ENCODE measurements at places on chromosomes 5 and 9.
A peak's percentile ranks its signal among the peaks of the same experiment; 100 is the strongest.

DNA sequence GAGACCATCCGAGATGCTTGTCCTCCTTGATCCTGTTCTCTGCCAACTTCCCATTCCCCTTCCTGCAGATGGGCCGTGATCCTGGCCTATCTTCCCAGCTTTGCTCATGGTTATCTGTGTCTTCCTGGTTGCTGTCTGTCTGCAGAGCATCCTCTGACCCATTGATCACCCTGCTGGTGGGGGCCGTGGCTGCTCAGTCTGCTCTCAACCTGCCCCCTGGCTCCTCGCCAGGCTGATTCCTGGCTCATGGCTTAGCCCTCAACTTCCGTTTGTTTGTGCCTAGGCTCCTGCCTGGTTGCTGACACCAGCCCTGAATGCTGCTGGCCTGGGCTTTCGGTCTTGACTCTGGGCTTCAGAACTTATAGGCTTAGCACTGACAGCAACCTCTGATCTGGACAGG is 67.1 kb upstream of the SMIM15 start:
- H3K27ac ChIP-seq: no peak overlapping the region
- no peak for DNase-seq

DNA sequence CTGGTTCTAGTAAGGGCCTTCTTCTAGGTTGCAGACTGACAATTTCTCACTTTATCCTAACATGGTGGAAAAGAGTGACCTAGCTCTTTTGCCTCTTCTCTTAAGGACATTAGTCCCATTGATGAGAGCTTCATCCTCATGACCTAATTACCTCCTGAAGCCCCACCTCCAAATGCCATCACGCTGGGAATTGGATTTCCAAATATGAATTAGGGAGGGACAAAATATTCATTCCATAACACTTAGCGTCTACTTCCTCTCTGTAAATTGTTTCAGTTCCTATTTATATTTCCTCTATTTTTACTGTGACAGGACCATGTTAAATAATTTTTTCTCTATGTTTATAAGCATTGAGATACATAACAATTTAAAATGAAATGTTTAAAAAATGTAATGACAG is 408.8 kb downstream of the CDH10 start:
- no peaks in the 10 kb centered on the region for H3K4me1 ChIP-seq
- no peak overlapping the region for H3K27ac ChIP-seq
- no peak for DNase-seq
- no peaks in the 10 kb centered on the region for H3K27me3 ChIP-seq
- no peaks in the 10 kb centered on the region for H3K36me3 ChIP-seq

DNA sequence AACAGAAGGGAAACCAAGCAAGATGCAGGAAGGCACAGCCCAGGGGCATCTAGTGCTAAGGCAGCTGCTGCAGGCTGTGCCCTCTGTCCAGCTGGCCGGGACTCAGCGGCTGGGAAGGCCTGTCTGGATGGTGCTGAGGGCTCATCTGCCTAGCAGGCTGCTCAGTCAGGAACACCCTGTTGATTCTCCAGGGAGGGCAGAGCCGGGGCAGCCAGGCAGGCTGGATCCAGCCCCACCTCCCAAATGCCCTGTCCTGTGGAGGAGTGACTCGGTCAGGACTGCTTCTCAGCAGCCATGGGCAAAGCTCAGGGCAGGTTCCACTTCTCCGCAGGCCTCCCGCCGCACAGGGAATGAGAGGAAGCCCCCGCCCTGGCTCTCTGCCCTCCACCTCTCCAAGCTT is 7.8 kb upstream of the LCN9 start:
- H3K4me3 ChIP-seq: no peak overlapping the region
- H3K36me3 ChIP-seq: no peaks in the 10 kb centered on the region
- H3K4me1 ChIP-seq: no peaks in the 10 kb centered on the region
- H3K27me3 ChIP-seq: no peaks in the 10 kb centered on the region
- no peak for DNase-seq
- no peak overlapping the region for H3K27ac ChIP-seq

DNA sequence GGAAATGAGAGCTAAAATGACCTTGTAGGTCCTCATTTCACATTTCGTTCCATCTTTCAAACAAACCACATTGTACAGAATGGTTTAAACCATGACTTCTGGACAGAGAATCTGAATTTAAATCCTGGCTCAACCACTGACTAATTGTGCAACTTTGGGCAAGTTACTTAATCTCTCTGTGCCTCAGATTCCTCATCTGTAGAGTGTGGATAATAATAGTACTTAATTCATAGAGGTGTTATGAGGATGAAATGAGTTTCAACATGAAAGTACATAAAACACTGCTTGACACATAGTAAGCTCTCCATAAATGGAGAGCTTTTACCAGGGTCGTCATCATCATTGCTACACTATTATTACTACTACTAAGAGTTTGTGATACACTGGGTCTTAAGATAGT is 46.3 kb upstream of the FOXE1 start:
- H3K27ac ChIP-seq: no peak overlapping the region
- no peaks in the 10 kb centered on the region for H3K4me1 ChIP-seq
- no peaks in the 10 kb centered on the region for H3K27me3 ChIP-seq
- no peak for DNase-seq

- no peak for DNase-seq
- H3K27me3 ChIP-seq: no peaks in the 10 kb centered on the region
- peaks cover 11% of the 10 kb centered on the region for H3K4me1 ChIP-seq
- H3K36me3 ChIP-seq: no peaks in the 10 kb centered on the region
- H3K4me3 ChIP-seq: no peak overlapping the region
Observed at GRCh38 chr5:124059200-124059599, 547.2 kb downstream of the CSNK1G3 start.

GRCh38 chr9:127090341-127090985 is 32.0 kb downstream of the ANGPTL2 start:
- no peak overlapping the region for H3K4me3 ChIP-seq
- peaks cover 22% of the 10 kb centered on the region for H3K27me3 ChIP-seq
- H3K4me1 ChIP-seq: no peaks in the 10 kb centered on the region
- no peak overlapping the region for H3K27ac ChIP-seq

DNA sequence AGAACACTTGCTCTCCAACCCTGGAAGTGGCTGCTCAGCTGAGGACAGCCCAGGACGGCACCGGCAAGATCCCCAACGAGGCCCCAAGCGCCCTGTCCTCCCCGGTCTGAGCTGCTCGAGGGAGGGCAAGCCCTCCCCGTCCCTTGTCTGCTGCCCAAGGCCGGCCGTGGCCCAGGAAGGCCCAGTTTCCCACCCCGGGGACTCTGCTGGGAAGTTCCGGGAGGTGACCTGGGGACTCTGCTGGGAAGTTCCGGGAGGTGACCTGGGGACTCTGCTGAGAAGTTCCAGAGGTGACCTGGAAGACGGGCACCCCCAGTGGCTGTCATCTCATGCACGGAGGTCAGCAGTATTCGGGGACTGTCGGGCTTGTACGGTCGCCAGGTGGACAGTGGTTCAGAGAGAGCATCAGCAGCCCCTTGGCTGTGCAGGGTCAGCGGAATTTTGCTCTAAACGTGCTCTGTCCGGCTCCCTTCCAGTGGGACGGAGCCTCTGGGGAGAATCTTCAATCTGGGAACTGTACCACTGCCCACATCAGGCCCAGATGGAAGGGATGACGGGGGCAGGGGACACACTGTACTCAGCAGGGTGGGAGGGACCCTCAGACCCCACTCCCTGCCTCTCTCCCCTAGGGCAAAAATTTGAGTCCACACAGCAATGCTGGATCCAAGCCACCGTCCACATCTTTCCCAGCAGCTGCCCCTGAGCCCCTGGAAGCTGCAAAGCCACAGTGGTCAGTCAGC is 7.2 kb downstream of the NACC2 start:
- no peak for DNase-seq
- no peaks in the 10 kb centered on the region for H3K36me3 ChIP-seq
- H3K27me3 ChIP-seq: peaks cover 10% of the 10 kb centered on the region
- H3K4me1 ChIP-seq: peaks cover 7% of the 10 kb centered on the region
- no peak overlapping the region for H3K4me3 ChIP-seq
- H3K27ac ChIP-seq: no peak overlapping the region

- no peaks in the 10 kb centered on the region for H3K4me1 ChIP-seq
- H3K27ac ChIP-seq: no peak overlapping the region
- no peak overlapping the region for H3K4me3 ChIP-seq
- DNase-seq: no peak
Observed at GRCh38 chr9:76490249-76490990, 31.4 kb downstream of the GCNT1 start.

GRCh38 chr9:84357275-84357674 is 16.7 kb upstream of the SLC28A3 start:
- H3K4me3 ChIP-seq: no peak overlapping the region
- no peaks in the 10 kb centered on the region for H3K4me1 ChIP-seq
- no peaks in the 10 kb centered on the region for H3K36me3 ChIP-seq

DNA sequence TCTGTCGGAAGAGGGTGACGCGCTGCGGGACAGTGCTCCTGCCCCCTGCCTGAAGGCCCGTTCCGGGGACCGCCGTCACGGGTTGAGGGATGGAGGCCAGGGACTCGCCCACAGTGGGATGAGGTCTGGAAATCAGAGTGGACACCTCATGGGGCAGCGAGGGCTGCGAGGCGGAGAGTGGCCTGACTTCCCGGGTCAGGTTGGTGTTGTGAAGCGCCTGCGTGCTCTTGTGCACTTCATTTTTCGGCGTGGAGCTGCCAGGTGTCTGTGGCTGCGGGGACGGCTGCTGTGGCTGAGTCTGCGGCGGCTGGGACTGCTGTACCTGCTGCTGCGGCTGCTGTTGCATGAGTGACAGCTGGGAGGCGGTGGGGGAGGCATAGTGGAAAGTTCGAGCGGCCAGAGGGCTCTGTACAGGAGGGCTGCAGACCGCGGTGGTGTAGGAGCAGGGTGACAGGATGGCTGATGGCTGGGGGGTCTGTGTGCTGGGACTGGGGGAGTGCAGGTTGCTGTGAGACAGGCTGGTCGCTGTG is 434.1 kb downstream of the HCN1 start:
- DNase-seq: no peak
- H3K4me3 ChIP-seq: no peak overlapping the region
- no peaks in the 10 kb centered on the region for H3K36me3 ChIP-seq
- no peaks in the 10 kb centered on the region for H3K4me1 ChIP-seq
- H3K27me3 ChIP-seq: no peaks in the 10 kb centered on the region

GRCh38 chr5:59276917-59277372 is 616.6 kb downstream of the PDE4D start:
- H3K27me3 ChIP-seq: no peaks in the 10 kb centered on the region
- DNase-seq: no peak
- no peak overlapping the region for H3K27ac ChIP-seq

DNA sequence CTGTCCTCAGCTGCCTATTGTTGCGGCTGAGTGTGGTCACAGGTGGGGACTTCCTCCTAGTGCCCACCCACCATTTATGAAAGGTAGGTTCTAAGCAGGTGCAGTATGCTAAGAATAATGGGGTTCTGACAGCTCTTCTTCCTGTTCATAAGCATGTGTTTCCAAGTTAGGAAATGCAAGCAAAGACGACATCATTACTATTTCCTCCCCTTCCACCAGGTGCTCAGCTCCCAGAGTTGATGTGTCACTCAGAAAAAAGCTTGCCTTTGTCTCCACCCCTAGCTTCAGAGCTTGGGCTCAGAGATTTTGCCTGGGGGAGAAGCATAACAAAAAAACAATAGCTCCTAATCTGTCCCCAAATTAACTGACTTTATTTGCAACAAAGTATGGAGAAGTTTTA is 1076.7 kb downstream of the NR2F1-AS1 start:
- no peaks in the 10 kb centered on the region for H3K36me3 ChIP-seq
- no peak overlapping the region for H3K4me3 ChIP-seq
- peaks cover 22% of the 10 kb centered on the region for H3K4me1 ChIP-seq

- peaks cover 3% of the 10 kb centered on the region for H3K27me3 ChIP-seq
- no peaks in the 10 kb centered on the region for H3K4me1 ChIP-seq
- H3K36me3 ChIP-seq: no peaks in the 10 kb centered on the region
- no peak overlapping the region for H3K4me3 ChIP-seq
Observed at GRCh38 chr5:171477101-171477500, 57.7 kb downstream of the FGF18 start.

DNA sequence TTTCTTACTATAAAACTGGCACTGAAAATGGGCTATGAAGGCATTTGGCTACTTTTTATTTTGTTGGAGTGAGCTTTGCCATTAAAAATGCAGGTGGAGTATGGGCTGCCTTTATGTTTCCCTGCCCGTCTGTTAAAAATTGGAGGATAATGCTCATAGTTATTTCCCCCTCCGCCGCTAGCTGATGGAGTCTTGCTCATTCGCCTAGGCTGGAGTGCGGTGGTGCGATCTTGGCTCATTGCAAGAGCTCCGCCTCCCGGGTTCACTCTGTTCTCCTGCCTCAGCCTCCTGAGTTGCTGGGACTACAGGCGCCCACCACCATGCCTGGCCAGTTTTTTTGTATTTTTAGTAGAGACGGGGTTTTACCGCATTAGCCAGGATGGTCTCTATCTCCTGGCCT is 8.6 kb downstream of the G3BP1 start:
- no peak overlapping the region for H3K4me3 ChIP-seq
- peaks cover 51% of the 10 kb centered on the region for H3K36me3 ChIP-seq
- H3K27ac ChIP-seq: no peak overlapping the region
- peaks cover 53% of the 10 kb centered on the region for H3K4me1 ChIP-seq
- DNase-seq: no peak

- H3K4me3 ChIP-seq: no peak overlapping the region
- H3K27ac ChIP-seq: peak overlapping the region; percentile 35
- peak; percentile 19 for DNase-seq
- 0 out of 2 replicates have a peak, but pooled peaks cover 3% of the 10 kb centered on the region for H3K4me1 ChIP-seq
- no peaks in the 10 kb centered on the region for H3K27me3 ChIP-seq
- H3K36me3 ChIP-seq: peaks cover 36% of the 10 kb centered on the region
Observed at GRCh38 chr5:131364507-131365050, 100.7 kb downstream of the CDC42SE2 start.

DNA sequence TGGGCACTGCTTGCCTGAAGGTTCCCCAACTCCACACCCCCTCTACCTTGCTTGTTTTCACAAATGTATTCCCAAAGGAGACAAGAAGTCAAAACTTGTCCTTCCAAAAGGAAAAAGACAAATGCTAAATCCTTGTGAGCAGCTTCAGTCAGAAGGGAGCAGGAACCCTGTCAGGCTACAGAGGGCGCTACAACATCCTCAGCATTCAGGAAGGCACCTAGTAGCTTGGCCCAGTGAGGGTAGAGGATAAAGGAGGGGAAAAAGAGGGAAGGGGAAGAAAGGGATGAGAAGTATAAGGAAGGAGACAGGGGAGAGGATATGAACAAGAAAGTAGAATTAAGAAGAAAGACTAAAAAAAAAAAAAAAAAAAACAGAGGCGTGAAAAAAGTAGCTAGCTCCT is 97.5 kb downstream of the MLLT3 start:
- no peaks in the 10 kb centered on the region for H3K36me3 ChIP-seq
- H3K27ac ChIP-seq: no peak overlapping the region
- H3K27me3 ChIP-seq: no peaks in the 10 kb centered on the region
- H3K4me3 ChIP-seq: no peak overlapping the region

- no peak for DNase-seq
- H3K4me3 ChIP-seq: no peak overlapping the region
- H3K4me1 ChIP-seq: no peaks in the 10 kb centered on the region
- peaks cover 76% of the 10 kb centered on the region for H3K36me3 ChIP-seq
- no peaks in the 10 kb centered on the region for H3K27me3 ChIP-seq
Observed at GRCh38 chr5:131706281-131706680, 71.3 kb upstream of the RAPGEF6 start.

- DNase-seq: no peak
- H3K4me3 ChIP-seq: no peak overlapping the region
- H3K36me3 ChIP-seq: no peaks in the 10 kb centered on the region
- no peak overlapping the region for H3K27ac ChIP-seq
- H3K27me3 ChIP-seq: no peaks in the 10 kb centered on the region
- H3K4me1 ChIP-seq: no peaks in the 10 kb centered on the region
Observed at GRCh38 chr5:33631786-33632185, 191.0 kb downstream of the TARS1 start.

All from DND-41 (cell line).